ENCODE measurements at places on chromosomes 5 and 9.

DNA sequence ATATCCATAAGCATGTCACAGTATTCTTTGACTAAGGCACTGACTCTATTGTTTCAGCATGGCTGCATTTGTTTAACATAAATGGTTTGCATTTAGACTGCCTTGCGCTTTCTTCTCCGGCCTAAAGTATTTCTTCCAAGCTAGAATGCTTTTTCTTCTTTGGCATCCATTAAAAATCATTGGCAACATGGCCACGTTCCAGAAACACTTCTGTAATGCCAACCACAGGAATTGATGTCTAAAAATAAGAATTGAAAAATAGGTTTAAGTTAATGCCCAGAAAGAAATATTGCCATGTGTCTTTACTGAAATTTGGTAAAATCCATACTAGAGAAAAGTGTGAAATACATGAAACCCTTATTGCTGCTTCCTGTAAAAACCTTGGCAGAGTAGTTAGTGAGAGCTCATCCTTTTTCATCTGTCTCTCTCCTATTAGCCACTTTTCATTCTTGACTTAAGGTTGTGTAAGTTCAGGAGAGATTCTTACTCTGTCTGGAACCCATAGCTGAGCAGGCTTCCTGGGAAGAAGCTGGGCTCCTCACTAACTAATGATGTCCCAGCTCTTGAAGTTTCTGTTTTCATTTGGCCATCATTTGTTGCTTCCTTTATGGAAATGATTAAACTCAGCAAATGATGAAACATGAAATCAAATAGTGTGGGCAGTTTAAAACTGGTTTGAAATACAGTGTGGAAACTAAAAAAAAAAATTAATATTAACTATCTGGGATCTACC lies 58.2 kb upstream of the RPS23 start:
- DNase-seq, result no peak

DNA sequence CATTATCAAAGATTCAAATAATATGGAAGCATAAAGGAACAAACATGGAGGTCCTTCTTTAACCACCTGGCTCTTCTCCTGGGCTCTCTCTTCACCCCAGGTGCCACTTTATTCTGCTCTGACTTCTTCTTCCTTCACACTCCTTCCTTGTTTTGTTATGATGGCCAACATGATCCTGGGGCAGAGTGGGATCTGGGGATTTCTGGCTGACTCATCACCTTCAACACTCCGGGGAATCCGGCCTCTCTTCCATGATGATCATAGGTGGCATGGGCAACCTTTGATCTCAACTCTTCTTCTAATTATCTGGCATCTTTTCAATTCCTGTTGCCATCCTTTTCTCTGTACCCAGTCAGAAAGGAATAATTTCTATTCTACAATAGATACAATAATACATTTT lies 62.1 kb upstream of the TRPC7 start:
- DNase-seq, result no peak

DNA sequence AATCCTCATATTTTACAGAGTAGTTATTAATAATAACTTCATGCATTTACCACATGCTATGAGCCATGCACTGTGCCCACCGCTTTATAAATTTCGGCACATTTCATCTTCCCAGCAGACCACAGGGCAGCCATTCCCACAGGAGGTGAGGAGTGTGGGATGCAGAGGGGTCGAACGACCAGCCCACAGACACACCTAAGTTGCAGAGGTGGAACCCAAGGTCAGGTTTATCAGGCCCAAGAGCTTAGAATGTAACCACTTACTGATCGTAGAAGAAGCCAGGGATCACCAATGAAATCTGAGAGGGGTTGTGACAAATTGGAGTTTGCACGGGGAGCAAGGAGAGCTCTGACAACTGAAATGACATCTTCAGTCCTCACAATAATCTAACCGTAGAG lies 303.0 kb upstream of the MSX2 start:
- no peak for DNase-seq

- peak; percentile 71 for DNase-seq
Observed at GRCh38 chr5:103259705-103260355, 1.3 kb downstream of the MACIR start.

Measured in A673 (cell line).